ENCODE measurements at places on chromosomes 12 and 14.

- DNase-seq: no peak
These were observed 65.3 kb downstream of the CACNA1C start for GRCh38 chr12:2118061-2118460.

GRCh38 chr14:90715993-90716392, 100.2 kb downstream of the TTC7B start:
- no peak for DNase-seq

- DNase-seq: peak; percentile 54
These were observed 53.9 kb downstream of the EID3 start for GRCh38 chr12:104357421-104357952.

DNA sequence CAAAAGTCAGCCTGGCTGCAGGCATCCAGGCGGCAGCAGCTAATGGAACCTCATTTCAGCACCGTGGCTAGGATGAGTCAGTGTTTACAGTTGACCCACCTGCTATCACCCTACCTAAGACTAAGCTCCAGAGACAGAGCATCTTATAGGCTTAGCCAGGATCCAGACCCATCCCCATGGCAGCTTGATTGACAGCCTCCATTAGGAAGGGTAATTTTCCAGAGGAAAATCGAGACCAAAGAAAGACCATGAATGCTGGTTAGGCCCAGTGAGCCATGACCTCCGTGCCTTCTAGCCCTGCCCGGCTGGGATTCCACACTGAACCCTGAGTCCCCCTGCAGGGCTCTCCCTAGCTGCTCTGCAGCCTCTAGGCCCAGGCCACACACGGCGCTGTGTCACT, 38.7 kb downstream of the TUNAR start:
- no peak for DNase-seq

GRCh38 chr14:55586411-55586810, 6.4 kb downstream of the KTN1 start:
- no peak for DNase-seq

DNA sequence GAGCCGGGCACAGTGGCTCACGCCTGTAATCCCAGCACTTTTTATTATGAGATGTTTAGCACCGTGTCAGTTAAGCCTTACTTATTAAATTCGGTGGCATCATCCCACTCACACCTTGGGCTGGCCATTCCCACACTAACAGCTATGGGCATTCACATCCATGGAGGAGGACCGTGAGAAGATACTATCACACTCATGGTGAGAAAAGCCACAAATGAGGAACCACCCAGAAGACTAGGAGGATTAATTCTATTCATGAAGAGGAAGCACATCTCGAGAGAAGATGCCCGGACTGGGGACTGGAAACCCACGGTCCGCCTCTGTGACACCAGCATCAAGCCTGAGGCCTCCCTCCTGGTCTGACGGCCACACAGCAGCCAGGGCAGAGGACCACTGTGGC, 4.9 kb downstream of the CDC42BPB start:
- no peak for DNase-seq

DNA sequence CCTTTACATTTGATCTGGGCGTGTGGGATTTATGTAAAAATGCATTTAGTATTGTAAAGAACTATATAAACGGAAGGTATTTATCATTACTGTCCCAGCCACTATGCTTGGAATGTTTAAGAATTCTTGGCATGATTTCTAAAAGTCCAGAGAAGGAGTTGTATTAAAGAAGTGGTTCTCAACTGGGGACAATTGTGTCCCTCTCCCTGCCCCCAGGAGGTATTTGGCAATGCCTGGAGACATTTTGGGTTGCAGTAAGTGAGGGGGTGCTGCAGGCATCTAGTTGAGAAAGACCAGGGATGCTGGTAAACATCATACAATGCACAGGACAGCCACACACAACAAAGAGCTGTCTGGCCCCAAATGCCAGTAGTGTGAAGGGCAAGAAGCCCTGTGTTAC, 7.2 kb downstream of the SLC38A1 start:
- no peak for DNase-seq

GRCh38 chr14:51094282-51094821, 553 bp downstream of the TRIM9 start:
- DNase-seq: peak; percentile 20

- no peak for DNase-seq
These were observed 12.4 kb upstream of the HHIPL1 start for GRCh38 chr14:99632410-99633035.

DNA sequence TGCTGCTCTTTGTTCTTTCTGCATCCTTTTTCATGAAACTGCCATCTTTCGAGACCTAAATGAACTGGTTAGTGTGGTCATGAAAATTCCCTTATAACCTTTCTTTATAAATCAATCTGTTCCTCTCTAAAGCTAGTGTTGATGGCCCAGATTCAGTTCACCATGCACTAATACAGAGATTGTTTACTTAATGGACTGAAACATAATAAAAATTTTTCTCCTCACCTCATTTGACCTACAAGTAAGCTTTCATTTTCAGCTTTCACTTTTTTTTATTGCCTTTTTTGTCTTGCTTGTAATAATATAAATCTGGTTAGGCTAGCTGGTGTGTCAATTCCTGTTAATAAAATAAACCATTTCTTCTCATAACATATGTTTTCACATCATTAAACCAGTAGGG, 183.8 kb downstream of the CCDC59 start:
- DNase-seq: no peak

GRCh38 chr12:124847113-124848074, 16.3 kb downstream of the SCARB1 start:
- peak; percentile 70 for DNase-seq

DNA sequence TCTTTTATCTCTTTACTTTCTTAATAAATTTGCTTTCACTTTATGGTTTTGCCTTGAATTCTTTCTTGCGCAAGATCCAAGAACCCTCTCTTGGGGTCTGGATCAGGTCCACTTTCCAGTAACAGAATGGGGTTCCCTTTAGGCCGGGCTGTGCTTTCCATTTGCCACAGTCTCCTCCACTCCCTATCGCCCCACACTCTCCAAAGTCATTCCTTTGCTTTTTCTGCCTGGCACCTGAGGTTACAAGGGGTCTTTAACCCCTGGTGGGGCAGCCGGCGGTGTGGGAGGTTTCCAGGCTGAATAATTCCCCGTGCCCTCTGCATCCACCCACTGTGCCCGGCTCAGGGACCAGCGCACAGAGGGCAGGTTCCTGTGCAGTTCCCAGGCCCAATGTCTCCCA, 42.9 kb upstream of the LHX5 start:
- DNase-seq: no peak

DNA sequence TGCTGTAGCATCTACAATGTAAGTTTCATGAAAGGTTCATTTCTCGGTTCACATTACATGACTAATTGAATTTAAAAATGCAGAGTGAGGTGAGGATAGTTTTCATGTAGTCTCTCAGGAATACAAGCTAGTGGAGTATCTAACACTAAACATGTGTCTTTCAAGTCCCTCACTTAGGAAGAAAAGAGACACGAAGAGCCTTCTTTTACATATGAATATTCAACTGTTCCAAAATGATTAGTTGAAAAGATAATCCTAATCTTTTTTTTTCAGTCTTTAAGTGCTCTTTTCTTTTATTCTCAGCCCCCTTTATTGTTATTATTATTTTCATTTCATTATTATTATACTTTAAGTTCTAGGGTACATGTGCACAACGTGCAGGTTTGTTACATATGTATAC, 10.8 kb downstream of the PRR4 start:
- no peak for DNase-seq

GRCh38 chr14:65359503-65359902, 53.0 kb upstream of the FUT8 start:
- DNase-seq: peak; percentile 37

DNA sequence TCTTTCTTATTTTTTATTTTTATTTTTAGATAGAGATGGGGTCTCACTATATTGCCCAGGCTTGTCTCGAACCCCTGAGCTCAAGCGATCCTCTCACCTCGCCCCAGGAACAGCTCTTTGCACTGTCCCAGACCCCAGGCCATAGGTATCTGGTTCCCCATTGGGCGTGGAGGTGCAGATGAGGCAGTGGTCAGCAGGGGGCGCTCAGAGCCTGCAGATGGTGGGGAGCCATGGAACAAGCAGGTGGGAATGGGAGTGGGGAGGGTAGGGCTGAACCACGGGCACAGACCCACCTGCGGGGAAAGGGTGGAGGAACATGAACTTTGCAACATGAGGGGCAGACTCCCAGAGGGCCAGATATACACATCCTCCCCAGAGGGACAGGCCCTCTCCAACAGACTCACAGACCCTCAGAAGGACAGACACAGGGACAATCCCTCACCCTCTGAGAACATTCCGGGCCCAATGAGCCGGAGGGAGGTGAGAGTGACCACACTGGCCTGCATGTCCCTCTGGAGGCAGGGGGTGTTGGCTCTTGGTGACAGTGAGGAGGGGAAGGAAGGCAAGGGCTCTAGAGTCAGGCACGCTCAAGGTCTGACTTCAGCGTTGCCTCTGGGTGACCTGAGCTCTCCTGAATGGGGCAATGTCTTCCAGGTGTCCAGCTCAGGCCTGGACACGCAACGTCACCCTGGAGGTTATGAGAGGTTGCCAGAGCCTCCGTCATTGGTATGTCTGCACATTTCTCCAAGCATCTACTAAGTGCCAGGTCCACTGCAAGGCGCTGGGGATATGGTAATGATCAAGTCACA, 34.9 kb downstream of the KRT80 start:
- DNase-seq: no peak

DNA sequence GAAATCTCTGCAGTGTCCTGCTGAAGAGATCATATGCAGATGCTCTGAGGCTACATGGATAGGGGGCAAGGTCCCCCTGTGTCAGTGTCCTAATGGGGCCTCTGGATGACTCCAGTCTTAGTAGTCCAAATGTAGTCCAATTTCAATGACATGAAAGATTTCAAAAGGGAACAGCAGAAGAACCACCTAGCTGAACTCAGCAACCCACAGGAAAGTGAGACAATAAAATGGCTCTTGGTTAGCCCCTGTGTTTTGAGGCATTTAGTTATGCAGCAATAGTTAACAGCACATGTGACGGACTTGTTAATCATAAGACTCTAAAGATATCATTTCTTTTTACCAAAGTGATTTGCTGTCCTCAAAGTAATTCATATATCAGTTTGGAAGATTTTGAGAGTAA, 22.7 kb downstream of the CCDC198 start:
- DNase-seq: no peak

GRCh38 chr14:82067221-82067875, 533.7 kb upstream of the SEL1L start:
- DNase-seq: no peak

DNA sequence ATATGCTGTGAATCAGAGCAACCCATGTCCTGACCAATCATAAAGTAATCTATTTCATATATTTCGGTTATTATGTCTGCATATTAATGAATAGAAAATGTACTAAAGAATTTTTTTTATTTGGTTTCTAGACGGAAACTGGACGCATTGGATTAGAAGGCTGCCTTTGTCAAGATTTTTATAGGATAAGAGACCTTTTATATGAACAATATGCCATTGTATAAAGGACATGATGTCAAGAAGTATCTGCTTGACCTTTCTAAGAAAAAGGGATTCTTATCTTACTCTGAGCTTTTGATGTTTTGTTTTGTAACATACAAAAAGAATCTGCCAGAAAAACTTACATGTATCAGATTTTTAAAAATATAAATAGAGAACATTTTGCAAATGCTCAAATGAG, 39.8 kb downstream of the CPSF2 start:
- DNase-seq: no peak

DNA sequence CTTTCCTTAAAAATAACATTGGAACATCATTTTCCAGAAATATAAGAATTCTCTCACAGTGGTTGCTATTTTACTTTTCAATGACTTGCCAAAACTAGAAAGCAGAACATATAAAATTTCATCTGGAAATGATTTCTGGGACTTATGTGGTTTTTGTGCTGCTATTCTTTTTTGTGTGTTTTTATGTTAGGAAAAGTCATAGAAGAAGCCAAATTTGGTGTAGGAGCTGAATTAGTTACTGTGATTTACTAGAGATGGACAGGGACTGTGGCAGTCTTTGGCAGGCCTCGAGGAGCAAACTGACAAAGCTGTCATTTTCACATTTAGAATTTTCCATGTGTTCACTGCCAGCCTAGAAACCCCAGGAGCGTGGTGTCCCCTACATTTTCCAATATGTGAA, 38.3 kb upstream of the LDHB start:
- no peak for DNase-seq

DNA sequence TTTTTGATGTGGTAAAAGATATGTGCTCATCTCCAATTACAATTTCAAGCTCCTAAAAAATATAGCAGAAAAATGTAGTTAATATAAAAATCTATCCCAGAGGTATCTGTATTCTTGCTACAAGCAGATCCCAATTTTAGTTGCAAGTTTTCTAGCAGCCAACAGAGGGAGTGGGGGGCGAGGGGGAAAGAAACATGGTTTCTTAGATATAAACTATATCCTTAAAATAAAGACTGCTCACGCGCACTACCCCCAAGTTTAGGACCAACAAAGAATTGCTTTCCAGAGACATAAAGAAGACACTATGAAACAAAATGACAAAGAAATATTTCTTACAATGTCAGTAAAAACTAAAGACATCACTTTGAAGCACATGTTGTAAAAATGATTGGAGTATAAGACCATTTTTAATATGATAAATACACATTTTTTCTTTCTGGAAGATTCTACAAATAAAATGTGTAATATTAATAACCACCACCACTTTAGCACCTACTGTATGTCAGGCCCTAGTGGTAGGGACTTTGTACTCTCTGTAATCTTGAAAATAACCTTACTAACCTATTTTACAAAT, 5.4 kb downstream of the MAGOHB start:
- DNase-seq: peak; percentile 27

DNA sequence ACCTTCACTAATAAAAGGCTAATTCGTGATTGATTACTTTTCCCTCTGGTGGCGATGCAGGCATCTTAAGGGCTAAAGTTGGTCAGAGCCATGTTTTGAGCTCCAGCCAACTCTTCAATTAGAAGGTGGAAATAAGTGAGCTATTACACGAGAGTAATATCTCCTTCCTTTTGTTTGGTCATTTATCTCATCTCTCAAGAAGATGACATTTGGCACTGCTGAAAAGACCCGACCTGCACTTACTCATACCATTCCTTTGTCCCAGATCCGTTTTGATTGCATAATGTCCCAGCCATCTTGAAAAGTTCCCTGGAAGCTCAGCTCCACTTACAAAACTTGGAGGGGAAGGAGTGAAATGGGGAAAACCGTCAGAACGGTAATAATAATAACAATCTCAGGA, 316.2 kb downstream of the VRK1 start:
- DNase-seq: no peak

DNA sequence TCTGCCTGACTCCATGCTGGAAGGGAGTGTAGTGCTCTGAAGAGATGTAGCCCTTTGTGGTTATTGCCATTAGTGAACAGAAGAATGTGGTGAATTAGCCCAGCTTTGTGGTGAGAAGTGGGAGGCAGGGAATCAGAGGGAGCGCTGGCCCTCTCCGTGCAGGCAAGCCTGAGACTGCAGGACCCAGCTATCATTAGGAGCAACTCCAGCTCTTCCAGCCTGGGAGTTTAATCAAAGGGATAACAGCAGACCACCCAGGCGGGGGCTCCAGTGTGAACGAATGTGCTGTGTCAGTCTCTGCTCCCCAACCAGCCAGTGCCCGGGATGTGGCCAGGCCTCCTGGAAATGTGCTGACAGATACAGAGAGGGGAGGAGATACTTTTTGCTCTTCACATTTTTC, 142.7 kb downstream of the TTLL5 start:
- DNase-seq: no peak

Measured in foreskin fibroblast (primary cell).